ENCODE measurements at places on chromosomes 2 and 18.

DNA sequence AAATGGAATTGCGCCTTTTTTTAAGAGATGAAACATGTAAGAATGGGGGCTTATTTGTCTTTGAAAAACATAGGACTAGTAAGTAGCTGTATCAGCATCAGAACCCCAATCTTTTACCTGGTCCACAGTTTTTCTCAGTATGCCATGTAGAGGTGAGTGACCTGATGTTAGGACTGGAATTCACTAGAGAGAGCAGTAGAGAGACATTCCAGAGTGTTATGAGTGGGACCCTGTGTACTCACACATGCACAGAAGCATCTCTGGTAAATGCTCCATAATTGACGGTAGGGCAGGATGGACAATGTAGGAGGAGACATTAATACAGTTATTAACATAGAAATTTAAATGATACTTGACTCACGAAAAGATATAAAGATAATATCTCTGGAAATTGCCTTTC is 1.4 kb upstream of the GALNT13 start:
- no peak for DNase-seq

DNA sequence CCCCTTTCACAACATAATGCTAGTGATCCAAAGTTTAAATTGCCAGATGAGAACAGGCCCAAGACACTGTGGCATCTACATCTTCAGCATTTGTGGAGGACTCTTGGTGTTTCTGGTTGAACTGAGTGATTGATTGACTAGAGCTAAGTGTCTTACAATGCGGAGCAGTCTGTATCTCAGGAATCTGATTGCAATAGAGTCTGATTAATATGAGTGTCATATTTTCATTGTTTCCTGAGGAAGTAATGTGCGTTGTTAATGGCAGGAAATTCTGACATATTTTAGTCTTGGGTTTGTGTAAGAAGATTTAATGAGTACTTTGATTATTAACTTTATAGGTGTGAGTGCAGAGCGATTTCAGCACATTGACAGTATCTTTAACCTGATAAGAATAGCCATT is 82.0 kb upstream of the PROKR1 start:
- DNase-seq = no peak

GRCh38 chr2:128636802-128637147 is 318.1 kb upstream of the HS6ST1 start:
- DNase-seq = no peak

DNA sequence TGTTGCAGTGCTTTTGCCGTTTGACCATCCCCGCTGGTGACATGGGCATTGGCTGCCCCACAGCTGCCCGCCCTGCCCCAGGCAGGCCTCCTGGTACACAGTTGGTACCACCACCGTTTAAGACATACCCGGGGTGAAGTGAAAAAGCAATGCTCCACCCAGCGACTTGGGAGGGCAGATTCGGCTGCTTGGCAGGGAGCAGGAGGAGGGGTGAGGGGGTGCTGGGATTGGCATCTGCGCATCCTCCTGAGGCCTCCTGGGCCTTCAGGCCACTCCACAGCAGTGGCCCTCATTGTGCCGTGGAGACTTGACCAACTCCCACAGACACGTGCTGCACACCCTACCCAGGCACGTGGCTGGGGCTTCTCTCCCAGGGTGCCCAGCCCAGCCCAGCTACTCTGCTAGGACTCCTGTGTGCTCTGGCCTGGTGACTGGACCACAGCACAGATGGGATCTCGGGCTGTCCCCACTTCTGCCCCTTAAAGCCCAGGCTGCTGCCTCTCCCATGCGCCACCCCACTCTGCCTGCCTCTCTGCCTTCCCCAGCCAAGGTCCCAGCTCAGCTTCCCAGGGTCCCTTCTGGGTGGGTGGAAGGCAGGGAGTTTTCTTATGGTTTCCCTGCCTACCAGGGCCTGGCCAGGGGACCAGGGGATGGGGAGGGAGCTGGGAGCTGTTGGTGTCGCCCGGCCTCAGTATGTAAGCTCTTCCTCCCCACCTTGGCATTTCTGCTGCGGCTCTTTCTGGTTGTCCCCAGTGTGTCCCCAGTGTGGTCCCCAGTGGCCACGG is 157.0 kb upstream of the HS6ST1 start:
- DNase-seq = no peak

- DNase-seq = no peak
These were observed 18.7 kb downstream of the C18orf63 start for GRCh38 chr18:74334242-74334893.

GRCh38 chr2:239259603-239260298 is 141.1 kb downstream of the HDAC4 start:
- no peak for DNase-seq

- DNase-seq = no peak
These were observed 113.7 kb downstream of the RDH14 start for GRCh38 chr2:18446715-18447114.

DNA sequence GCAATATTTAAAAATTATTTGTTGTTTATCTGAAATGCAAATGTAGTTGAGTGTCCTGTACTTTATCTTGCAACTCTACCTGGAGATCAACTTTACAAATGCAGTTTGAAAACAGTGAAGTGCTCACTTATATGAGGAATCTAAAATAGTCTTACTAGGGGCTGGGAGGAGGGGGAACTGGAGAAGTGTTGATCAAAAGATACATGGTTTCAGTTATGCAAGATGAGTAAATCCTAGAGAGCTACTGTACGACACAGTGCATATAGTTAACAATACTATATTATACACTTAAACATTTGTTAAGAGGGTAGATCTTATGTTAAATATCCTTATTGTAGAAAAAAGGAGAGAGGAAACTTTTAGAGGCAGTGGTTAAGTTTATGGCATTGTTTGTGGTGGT is 241.9 kb downstream of the BCL11A start:
- DNase-seq = no peak

DNA sequence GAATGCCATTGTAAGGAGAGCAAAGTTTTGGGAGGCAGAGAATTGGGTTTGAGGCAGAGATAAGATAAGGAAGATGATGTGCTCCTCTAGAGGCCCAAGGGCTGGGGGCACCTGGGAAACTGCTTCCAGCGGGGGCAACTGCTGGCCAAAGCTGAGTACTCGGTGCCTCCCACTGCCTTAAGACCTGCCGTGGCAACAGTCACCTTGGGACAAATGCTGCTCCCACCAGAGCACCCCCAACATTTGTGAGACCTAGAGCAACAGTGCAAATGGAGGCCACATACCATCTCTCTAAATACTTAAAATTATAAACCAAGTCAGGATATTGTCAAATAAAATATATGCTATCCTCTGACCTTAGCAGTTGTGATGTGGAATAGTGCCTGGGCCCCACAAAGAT is 127.1 kb downstream of the CAPN13 start:
- no peak for DNase-seq

DNA sequence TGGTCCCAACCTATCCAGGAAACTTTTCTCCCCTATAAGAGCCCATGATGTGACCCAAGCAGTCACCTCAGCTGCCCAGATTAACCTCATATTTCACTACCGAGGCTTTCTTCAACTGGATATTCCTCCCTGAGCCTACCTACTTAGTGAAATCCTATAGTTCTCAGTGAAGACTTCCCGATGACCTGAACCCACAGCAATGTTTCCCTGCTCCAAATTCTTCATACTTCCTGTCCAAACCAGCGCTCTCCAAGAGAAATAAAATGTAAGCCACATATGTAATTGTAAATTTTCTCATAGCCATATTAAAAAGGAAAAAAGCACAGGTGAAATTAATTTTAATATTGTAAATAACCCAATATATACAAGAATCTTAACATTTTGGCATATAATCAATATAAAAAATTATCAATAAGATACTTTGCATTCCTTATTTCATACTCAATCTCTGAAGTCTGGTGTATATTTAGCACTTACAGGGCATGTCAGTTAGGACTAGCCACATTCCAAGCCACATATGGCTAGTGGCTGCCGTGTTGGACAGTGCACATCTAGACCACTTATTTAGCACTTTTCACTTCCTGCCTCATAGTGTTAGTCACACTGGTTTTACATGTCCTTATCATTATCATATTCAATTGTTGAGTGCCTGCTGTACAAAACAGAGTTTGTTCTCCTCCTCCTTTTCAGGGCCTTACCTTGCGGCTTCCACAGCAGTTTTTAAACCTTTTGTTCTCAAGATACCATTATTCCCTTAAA is 1.9 kb upstream of the STAT4 start:
- no peak for DNase-seq

- DNase-seq = no peak
These were observed 635.5 kb upstream of the NETO1 start for GRCh38 chr18:73503326-73503725.

DNA sequence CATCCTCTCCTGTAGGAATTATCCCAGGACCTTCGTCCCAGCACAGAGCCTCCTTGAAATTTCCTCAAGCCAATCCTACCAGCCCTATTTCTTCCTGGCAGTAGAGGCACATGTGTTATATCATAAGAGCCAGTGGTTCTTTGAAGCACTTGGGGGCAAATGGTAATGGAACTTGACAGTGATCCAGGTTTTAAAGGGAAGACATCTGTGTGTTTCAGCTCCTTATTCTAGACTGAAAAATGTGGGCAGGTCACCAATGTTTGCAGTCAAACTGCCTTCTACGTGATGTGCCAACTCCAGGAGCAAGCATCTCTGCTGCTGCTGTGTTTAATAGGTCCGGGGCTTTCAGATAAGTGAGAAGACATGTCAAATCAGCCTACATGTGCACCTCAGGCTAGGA is 157.1 kb downstream of the GALNT14 start:
- DNase-seq = no peak

DNA sequence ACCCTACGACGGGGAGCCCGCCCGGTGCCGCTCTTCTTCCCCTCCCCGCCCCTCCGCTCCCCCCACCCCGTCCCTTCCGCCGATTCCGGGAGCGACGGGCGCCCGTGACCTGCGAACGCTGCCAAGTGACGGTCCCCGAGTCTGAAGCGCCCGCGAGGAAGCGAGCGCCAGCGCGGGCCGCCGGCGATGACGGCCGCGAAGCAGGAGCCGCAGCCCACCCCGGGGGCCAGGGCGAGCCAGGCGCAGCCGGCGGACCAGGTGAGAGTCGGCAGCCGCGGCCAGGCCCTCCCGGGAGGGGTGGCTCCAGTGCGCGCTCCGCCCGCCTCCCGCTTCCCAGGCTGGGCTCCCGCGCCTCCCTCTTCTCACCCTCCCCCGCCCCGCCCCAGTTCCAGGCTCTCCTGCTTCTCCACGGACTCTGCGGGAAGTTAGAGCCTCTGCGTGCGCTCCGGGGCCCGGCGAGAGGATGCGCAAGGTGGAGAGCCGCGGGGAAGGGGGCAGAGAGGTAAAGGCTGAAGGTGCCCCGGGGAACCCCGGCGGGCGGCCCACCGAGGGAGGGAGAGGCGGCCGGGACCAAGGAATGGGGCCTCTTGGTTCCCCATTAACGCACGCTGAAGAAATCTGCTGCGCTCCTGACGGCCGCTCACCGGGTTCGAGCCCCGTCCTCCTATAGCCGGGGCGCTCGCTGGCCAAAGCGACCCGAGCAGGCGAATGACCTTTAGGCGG is 719.5 kb downstream of the DPP10 start:
- DNase-seq = no peak

DNA sequence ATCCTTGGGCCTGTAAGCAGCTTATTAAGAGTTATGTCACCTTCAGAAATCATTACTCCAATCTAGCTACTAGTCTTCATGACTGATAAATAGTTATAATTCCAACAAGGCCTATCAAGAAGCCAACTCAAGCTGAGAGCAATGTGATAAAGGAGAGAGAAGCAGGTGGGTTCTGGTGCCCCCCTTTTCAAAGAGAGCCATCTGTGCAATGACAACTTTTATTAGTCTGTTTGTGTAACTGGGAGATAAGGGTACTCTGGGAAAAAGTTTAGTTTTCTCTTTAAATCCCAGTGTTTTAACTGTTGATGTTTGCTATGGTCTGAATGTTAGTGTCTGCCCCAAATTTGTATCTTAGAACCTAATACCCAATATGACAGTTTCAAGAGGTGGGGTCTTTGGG is 60.6 kb downstream of the CCDC93 start:
- DNase-seq = no peak

DNA sequence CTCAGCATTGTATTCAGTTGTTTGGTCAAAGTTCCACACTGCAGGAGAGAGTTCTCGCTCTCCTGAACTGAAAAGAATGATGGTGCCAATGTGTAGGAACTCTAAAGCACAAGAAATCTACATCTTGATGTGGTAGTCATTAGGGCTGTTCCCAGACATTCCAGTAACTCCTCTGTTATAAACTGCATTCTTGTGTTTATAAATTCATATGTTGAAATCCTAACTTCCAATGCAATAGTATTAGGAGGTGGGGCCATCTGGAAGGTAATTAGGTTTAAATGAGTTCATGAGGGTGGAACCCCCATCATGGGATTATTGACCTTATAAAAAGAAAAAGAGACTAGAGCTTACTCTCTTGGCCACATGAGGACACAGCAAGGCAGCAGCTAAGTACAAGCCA is 239.6 kb downstream of the CDH20 start:
- DNase-seq = no peak

GRCh38 chr2:53778536-53779162 is 8.1 kb downstream of the ASB3 start:
- no peak for DNase-seq

GRCh38 chr18:36484591-36484990 is 187.1 kb downstream of the FHOD3 start:
- DNase-seq = no peak

DNA sequence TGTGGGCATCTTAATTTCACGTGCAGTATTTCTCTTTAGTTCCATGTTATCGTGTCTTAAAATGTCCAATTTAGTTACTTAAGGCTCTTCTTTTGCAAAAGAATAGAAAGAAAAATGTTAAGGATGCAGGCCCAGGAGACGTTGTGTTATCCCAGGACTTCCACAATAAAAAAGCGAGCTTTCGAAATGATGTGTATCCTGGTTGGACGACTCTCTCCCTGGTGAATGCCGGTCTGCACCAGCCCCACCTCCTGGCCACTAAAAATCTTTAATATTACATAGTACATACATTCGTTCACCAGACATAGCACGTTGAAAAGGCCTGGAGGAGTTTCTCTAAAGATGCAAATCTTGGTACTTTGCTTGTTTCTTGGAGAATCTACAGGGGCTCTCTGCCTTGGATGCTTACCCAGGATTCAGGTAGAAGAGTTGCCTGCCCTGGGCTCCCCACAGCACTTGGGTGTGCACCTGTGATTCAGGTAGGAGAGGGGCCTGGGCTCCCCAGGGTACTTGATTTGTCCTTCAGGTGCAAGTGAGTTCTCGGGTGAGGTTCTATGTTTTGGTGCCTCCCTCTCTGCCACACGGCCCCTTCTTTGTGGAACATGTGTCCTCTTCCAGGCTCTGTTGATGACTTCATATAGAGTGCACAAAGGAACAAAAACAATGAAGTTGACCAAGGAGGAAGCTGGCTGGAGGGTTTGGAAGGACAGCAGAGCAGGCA is 26.6 kb downstream of the TWIST2 start:
- no peak for DNase-seq

- DNase-seq = peak; percentile 43
These were observed 1.5 kb downstream of the KDM3A start for GRCh38 chr2:86442642-86443005.

DNA sequence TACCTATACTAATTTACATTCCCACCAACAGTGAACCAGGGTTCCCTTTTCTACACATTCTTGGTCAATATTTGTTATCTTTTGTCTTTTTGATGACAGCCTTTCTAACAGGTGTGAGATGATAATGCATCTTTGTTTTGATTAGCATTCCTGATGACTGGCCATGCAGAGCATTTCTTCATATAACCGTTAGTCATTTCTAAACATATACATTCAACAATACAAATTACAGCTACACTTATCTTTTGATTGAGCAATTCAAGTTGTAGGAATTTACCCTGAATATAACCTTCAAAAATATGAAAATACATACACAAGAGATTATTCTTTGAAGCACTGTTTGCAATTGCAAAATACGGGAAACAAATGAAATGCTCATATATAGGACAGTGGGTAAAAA is 94.9 kb downstream of the TMEM131 start:
- DNase-seq = no peak
